ENCODE measurements at places on chromosomes 1 and 21. TPM values are rescaled to one million over a fixed set of nuclear protein-coding genes. Genes with fewer than 3 reads are reported as not detected.

GRCh38 chr1:193705554-193705981 lies 519.2 kb upstream of the B3GALT2 start:
- no peak overlapping the region for H3K4me3 ChIP-seq
- H3K27ac ChIP-seq, result no peak overlapping the region
- no peak for DNase-seq
- H3K27me3 ChIP-seq, result no peaks in the 10 kb centered on the region

DNA sequence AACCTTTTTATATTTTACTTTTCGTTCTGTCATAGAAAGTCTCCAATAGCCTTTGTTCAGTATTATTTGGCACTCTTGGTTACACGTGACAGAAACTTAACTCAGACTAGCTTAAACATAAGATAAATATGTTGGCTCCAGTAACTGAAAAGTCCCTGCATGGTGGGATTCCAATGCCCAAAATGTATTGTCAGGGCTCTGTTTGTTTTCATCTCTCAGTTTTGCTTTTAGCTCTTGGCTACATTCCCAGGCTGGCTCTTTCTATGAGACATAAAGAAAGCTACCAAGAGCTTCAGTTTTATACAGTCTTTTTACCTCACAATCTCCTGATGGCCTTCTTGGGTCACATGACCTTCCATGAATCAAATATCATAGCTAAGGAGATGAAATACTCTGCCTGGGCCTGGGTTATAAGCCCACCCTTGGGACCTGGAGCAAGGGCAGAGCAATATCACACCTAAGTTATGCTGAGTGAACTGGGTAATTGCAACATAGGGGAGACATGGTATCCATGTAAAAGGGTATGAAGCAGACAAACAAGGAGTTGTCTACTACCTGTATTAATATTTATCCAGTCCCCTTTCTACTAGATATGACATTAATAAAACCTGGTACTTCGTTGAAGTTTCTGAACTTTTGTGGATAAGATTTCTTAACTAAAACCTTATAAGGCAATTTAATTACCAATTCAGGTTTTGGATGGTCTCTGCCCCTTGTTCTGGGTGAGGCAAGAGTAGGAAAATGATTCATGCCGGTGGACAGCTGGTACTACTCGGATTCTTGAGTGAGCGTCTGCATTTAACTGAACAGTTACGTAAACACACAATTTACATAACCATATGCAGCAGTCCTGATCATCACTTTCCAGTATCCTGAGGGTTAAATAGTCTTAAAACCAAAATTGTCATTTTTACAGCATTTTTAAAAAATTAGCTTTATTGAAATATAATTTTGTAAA lies 442.3 kb downstream of the GPATCH2 start:
- H3K27ac ChIP-seq, result no peak overlapping the region
- no peak for DNase-seq
- no peaks in the 10 kb centered on the region for H3K36me3 ChIP-seq
- no peaks in the 10 kb centered on the region for H3K4me1 ChIP-seq
- no peak overlapping the region for H3K4me3 ChIP-seq
- H3K27me3 ChIP-seq, result no peaks in the 10 kb centered on the region

DNA sequence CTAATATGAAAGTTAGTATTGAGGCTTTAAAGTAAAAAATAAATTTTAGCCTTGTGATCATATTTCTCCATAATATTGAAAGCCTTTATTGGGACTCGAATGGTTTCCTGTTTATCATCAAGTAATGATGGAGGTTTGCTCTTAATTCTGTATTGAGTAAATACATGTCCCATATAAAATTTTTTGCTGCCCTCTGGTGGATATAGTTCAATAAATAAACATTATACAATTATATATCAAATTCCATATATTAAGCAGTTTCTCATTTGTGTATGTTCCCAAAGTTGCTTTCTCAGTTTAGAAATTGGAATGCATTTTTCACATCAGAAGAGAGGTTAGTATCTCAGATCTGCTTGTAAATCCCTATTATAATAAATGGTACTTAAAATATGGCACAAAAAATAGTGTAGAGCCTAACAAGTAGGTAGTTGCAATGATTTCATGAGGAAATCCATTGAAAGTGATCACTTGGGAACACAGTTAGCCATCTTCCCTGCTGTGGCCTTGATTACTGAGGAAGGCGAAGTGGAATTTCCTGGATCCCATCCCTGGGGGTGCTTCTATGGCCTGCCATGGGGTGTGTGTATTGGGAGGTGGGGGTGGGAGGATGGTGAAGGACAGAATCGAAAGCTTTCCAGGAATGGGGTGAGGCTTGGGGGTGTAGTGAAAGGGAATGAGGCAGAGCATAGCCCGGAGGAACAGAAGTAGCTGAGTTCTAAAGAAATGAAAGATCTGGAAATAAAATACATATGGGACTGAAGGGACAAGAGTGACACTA lies 84.1 kb upstream of the C21orf91 start:
- H3K4me1 ChIP-seq, result no peaks in the 10 kb centered on the region
- H3K27me3 ChIP-seq, result no peaks in the 10 kb centered on the region
- no peak overlapping the region for H3K27ac ChIP-seq
- no peaks in the 10 kb centered on the region for H3K36me3 ChIP-seq

Gene SPATA45
- not detected for total RNA-seq

DNA sequence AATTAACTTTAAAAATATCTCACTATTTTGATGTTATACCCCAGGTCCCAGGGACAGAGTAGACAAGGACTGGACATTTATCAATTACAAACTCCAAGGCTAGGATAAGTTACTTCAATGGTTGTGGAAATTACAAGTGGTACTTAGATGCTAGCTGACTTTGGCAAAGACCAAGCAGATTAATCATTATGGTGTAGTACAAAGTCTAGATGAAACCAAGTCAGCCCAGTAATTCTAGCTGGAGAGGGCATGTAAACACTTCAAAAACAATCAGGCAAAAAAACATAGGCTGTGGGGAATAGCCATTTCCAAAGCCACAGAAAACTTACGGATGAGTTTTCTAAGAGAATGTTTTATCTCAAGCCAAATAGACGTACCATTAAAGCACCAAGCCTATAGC lies 124.5 kb downstream of the TSEN15 start:
- no peak overlapping the region for H3K4me3 ChIP-seq
- no peak overlapping the region for H3K27ac ChIP-seq
- H3K27me3 ChIP-seq, result no peaks in the 10 kb centered on the region
- DNase-seq, result no peak

Gene MATN1
- not detected for total RNA-seq

DNA sequence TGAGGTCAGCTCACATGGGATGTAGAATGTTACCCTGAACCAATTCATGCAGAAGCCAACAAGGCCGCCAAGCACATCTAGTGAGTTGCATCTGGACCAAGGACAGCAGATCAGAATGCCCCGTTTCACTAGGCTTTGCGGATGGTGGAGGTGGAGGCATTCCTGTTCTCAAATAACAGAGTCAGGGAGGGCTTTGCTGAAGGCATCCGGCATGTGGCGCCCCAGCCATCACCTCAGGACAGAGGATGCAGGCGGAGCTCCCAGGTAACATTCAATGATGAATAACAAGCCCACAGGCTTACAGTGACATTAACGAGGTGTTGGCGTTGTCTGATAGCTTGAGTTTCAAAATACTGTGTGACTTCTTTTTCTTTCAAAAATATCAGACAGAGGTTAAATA lies 476.2 kb downstream of the CAMTA1 start:
- no peaks in the 10 kb centered on the region for H3K36me3 ChIP-seq
- no peak overlapping the region for H3K4me3 ChIP-seq
- DNase-seq, result no peak
- no peak overlapping the region for H3K27ac ChIP-seq

Gene LINGO4
- 0.59 TPM for total RNA-seq

GRCh38 chr1:40808002-40808401 lies 24.4 kb downstream of the KCNQ4 start:
- H3K27ac ChIP-seq, result no peak overlapping the region
- H3K4me3 ChIP-seq, result no peak overlapping the region
- no peaks in the 10 kb centered on the region for H3K4me1 ChIP-seq
- no peak for DNase-seq
- no peaks in the 10 kb centered on the region for H3K27me3 ChIP-seq

Gene DFFB
- 5.3 TPM for total RNA-seq

Gene E2F2
- 1.0 TPM for total RNA-seq

Gene TDRD10
- 0.46 TPM for total RNA-seq

DNA sequence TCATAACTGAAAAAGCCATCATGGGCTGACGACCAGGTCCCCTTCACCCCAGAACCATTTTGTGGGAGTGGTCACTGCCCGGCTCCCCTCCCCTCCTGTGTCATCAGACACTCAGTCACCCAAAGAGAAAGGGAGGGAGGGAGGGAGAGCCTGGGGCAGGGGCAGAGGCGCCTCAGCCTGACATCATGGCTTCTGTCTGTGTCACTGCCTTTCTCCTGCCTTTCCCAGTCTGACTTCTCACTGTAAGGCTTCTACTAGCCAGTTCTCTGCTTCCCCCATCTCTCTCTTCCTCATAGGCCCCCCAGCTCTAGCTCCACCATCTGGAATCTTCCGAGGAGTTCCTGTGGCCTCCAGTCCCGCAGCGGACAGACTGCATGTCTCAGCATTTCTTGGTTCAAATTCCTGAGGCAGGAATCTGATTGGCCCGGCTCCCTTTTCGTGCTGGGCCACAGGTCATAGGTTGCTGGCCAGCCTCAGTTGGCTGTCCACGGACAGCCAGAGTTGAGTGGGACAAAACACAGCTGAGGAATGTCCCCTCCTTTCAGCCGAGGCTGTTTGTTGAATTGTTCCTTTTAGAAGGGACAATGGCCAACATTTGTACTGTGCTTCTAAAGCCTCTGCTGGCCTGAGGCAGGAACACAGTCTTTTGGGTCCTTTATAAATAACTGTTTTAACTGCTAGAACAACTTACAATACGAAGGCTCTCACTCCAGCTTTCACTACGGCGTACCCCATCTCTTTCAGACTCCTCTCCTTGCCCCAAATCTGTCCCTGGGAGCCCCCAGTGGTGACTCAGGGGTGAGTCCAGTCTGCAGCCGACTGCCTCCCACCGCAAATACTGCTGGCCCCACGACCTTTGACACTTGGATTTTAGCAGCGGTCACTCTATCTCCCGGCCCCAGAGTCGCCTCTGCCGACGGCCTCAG lies 18.7 kb upstream of the KANK4 start:
- DNase-seq, result no peak
- no peaks in the 10 kb centered on the region for H3K36me3 ChIP-seq
- peak overlapping the region; percentile 0 for H3K27ac ChIP-seq
- no peak overlapping the region for H3K4me3 ChIP-seq
- no peaks in the 10 kb centered on the region for H3K27me3 ChIP-seq

GRCh38 chr1:187877220-187877619 lies 1048.5 kb downstream of the PLA2G4A start:
- H3K27ac ChIP-seq, result no peak overlapping the region
- no peaks in the 10 kb centered on the region for H3K36me3 ChIP-seq
- H3K27me3 ChIP-seq, result no peaks in the 10 kb centered on the region
- H3K4me1 ChIP-seq, result no peaks in the 10 kb centered on the region
- H3K4me3 ChIP-seq, result no peak overlapping the region

Gene PLA2G2C
- 0.23 TPM for total RNA-seq

DNA sequence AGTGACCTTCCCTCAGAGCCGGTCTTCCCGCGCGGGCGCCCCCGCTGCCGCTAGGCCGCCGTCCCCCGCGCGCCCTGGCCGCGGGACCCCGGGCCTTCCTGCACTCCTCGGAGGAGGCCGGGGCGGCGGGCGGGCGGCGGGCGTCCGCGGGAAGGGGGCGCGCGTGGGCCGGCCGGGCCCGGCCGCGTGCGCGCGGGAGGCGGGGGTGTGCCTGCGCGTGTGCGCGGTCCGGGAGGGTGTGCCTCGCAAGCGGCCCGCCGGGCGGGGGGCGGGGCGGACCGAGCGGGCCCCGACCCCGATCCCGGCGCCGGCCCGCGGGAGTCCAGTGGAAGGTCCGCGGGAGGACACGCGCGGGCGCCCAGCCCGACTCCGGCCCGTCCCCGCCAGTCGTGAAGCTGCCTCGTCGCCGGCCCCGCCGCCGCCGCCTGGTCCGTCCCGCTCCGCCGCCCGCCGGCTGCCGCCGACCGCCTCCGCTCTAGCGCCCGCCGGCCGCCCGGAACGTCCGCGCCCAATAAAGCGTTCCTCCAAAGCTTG lies 438 bp downstream of the MRPS6 start:
- no peaks in the 10 kb centered on the region for H3K36me3 ChIP-seq
- peak; percentile 13 for DNase-seq
- H3K4me3 ChIP-seq, result peak overlapping the region; percentile 80
- H3K27ac ChIP-seq, result peak overlapping the region; percentile 89
- peaks cover 10% of the 10 kb centered on the region for H3K4me1 ChIP-seq

- no peaks in the 10 kb centered on the region for H3K36me3 ChIP-seq
- H3K27ac ChIP-seq, result no peak overlapping the region
- peak; percentile 57 for DNase-seq
- H3K27me3 ChIP-seq, result peaks cover 4% of the 10 kb centered on the region
Observed at GRCh38 chr1:20574686-20575540, 14.0 kb upstream of the CDA start.

Gene S100A7
- total RNA-seq, result not detected

- H3K4me3 ChIP-seq, result no peak overlapping the region
- DNase-seq, result peak; percentile 41
- no peaks in the 10 kb centered on the region for H3K36me3 ChIP-seq
Observed at GRCh38 chr1:206935491-206936067, 10.7 kb downstream of the PIGR start.

GRCh38 chr1:15598436-15598835 lies 13.6 kb upstream of the AGMAT start:
- DNase-seq, result no peak
- H3K36me3 ChIP-seq, result no peaks in the 10 kb centered on the region
- no peaks in the 10 kb centered on the region for H3K4me1 ChIP-seq
- no peak overlapping the region for H3K27ac ChIP-seq
- no peaks in the 10 kb centered on the region for H3K27me3 ChIP-seq

DNA sequence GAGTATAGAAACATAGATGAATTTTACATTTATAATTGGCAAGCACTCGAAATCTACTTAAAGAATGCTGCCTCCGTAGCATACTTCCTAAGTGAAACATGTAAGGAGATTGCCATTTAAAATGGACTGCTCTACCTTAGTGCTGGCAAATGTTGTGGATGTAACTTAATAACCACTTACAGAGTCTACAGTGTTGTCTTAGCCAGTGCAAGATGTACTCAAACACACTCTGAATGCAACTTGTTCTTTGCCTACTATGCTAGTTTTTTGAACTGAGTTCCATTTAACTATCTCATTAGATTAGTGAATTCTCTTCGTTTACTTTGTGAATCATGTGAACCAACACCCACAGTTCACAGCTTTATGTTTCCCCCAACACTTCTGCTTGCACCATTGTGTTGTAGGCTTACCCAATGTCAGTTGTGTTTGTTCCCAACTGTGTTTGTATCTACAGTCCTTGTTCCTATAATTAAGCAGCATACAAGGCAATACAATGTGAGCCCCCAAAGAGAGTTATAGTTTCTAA lies 345.5 kb upstream of the LYPLAL1 start:
- no peak overlapping the region for H3K4me3 ChIP-seq
- no peaks in the 10 kb centered on the region for H3K36me3 ChIP-seq
- no peaks in the 10 kb centered on the region for H3K4me1 ChIP-seq
- no peak overlapping the region for H3K27ac ChIP-seq

Gene TTC3
- total RNA-seq, result 169 TPM

DNA sequence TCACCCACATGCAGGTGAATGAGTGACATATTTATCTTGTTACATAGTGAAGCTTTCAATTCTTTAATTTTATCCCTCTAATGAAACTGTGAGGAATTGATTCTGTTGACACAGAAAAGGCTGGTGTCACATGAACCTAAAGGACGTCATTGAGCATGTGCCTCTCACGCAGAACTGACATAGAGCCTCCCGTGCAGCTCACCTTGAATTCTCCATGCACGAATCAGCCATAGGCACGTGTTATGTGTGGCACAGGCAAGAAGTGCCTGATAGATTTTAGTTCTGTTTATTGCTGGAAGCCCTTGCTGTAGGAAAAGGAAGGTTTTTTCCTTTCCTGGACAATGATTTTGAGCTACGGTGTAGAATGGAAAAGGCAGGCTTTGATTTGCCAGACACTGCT lies 11.3 kb downstream of the ADARB1 start:
- H3K36me3 ChIP-seq, result no peaks in the 10 kb centered on the region
- H3K27ac ChIP-seq, result no peak overlapping the region
- peaks cover 12% of the 10 kb centered on the region for H3K4me1 ChIP-seq
- H3K4me3 ChIP-seq, result no peak overlapping the region

Gene CEP170
- 9.7 TPM for total RNA-seq

Measured in prostate gland (tissue), 2 donors.